Mononuclear cell (primary cell): ENCODE measurements at places on chromosomes 1 and 21. TPM values are rescaled to one million over a fixed set of nuclear protein-coding genes. Genes with fewer than 3 reads are reported as not detected.

The NR5A2 gene
- total RNA-seq: not detected

The CFHR1 gene
- total RNA-seq: not detected

The CLDN19 gene
- total RNA-seq: under 0.01 TPM

The TDRD5 gene
- 0.10 TPM for total RNA-seq

The LRRC38 gene
- not detected for total RNA-seq

The SMCP gene
- not detected for total RNA-seq

The KCNH1 gene
- total RNA-seq: not detected

The RBM11 gene
- total RNA-seq: 10.6 TPM

The C1orf115 gene
- 1.3 TPM for total RNA-seq

The SPRR2E gene
- not detected for total RNA-seq

The SLC44A3 gene
- 0.10 TPM for total RNA-seq

The SLC45A1 gene
- total RNA-seq: not detected

The OR2T3 gene
- 0.42 TPM for total RNA-seq

The RPTN gene
- total RNA-seq: not detected

The LCE2A gene
- not detected for total RNA-seq

The ARTN gene
- total RNA-seq: not detected

The PER3 gene
- total RNA-seq: 7.3 TPM

The RGS13 gene
- 0.52 TPM for total RNA-seq

The FCMR gene
- 117 TPM for total RNA-seq

The MAEL gene
- total RNA-seq: not detected

The TIMM17A gene
- total RNA-seq: 30.5 TPM

The ANGPTL3 gene
- total RNA-seq: not detected

The LMX1A gene
- total RNA-seq: not detected

The CCDC30 gene
- total RNA-seq: 2.3 TPM

The MTARC2 gene
- total RNA-seq: 1.0 TPM

The NBPF20 gene
- 1.7 TPM for total RNA-seq

The SOX13 gene
- total RNA-seq: 0.42 TPM

The RIMS3 gene
- total RNA-seq: 0.84 TPM

The AMY1A gene
- not detected for total RNA-seq

The CRNN gene
- not detected for total RNA-seq

The SAMD13 gene
- total RNA-seq: 0.31 TPM

The BECN2 gene
- total RNA-seq: not detected

The NTMT2 gene
- total RNA-seq: not detected

The KRTAP12-2 gene
- not detected for total RNA-seq

The TSTD1 gene
- total RNA-seq: 37.0 TPM

The SLC2A1 gene
- total RNA-seq: 49.7 TPM

The SRGAP2C gene
- total RNA-seq: 10.6 TPM

The RNPEP gene
- total RNA-seq: 41.3 TPM

The C1orf53 gene
- total RNA-seq: not detected

The HCRTR1 gene
- not detected for total RNA-seq

The RASAL2 gene
- total RNA-seq: 0.84 TPM

The KCNQ4 gene
- total RNA-seq: under 0.01 TPM

The INAVA gene
- total RNA-seq: under 0.01 TPM

The FLVCR1 gene
- total RNA-seq: 15.3 TPM

The DNAJC8 gene
- 61.5 TPM for total RNA-seq

The IFI16 gene
- total RNA-seq: 37.3 TPM

The MFAP2 gene
- total RNA-seq: not detected

The PLPPR5 gene
- total RNA-seq: under 0.01 TPM

The FAM151A gene
- total RNA-seq: not detected

The CLEC20A gene
- 0.21 TPM for total RNA-seq

The KLHDC9 gene
- not detected for total RNA-seq

The LCE1D gene
- not detected for total RNA-seq

The SLC25A24 gene
- total RNA-seq: 20.0 TPM

The BMP8B gene
- 0.31 TPM for total RNA-seq
